ENCODE measurements at places on chromosomes 16 and 17.

- no peak for DNase-seq
Measured at GRCh38 chr17:31310886-31311285, 3.0 kb downstream of the EVI2B start.

DNA sequence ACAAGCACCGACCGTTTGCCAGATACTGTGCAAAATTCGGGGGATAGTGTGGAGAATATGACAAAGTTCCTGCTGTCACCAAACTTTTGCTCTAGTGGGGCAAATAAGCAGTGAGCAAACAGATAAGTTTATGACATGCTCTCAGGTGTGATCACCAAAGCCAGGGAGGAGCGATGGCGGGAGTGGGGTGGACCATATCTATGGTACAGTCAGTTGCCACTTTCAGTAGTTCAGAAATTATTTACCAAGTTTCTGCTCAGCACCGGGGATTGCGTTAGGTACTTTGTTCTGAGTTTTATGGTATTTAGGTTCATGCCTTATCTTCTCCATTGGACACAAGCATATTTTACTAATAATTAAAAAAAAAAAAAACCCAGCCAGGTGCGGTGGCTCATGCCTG, 11.9 kb downstream of the MSI2 start:
- no peak for DNase-seq

- DNase-seq = no peak
Measured at GRCh38 chr16:31535737-31536136, 8.0 kb downstream of the AHSP start.

DNA sequence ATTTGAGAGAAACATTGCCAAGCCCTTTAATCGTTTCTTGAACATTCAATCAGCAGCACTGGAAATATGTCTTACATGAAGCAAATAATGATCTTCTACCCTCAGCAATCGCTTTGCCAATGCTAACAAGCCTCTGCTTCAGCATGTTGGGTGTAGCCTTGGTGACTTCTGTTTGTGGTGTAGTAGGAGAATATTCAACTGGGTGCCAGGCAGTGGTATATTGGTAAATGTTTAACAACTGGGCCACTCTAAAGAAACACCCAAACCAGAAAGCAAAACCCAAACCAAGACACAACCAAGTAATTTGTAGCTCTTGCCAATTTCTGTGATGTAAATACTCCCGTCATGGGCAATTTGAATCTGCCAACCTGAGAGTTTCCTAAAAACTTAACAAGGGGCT, 9.7 kb downstream of the CDH13 start:
- no peak for DNase-seq

GRCh38 chr17:76998839-76999238, 130.6 kb downstream of the MGAT5B start:
- DNase-seq = no peak

GRCh38 chr16:5653041-5653440, 555.4 kb upstream of the EEF2KMT start:
- DNase-seq = no peak

- no peak for DNase-seq
Measured at GRCh38 chr17:78430892-78431691, 52.6 kb downstream of the PGS1 start.

DNA sequence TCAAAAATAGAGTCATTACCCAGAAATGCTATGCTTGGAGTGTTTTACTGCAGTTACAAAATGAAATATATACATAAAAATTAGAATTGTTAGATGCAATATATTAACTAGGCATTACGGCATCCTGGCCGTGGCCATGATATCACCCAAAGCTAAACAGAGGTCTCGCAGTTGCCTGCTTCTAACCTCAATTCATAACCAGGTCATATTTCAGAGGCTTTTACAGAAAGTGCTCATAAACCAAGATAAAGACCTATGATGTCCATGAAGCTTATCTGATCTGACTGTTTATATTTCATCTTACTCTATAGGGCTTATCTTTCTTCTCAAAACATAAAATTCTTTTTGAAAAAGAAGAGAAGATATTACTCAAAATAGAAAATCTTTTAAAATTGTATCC, 664.5 kb upstream of the SALL1 start:
- no peak for DNase-seq

DNA sequence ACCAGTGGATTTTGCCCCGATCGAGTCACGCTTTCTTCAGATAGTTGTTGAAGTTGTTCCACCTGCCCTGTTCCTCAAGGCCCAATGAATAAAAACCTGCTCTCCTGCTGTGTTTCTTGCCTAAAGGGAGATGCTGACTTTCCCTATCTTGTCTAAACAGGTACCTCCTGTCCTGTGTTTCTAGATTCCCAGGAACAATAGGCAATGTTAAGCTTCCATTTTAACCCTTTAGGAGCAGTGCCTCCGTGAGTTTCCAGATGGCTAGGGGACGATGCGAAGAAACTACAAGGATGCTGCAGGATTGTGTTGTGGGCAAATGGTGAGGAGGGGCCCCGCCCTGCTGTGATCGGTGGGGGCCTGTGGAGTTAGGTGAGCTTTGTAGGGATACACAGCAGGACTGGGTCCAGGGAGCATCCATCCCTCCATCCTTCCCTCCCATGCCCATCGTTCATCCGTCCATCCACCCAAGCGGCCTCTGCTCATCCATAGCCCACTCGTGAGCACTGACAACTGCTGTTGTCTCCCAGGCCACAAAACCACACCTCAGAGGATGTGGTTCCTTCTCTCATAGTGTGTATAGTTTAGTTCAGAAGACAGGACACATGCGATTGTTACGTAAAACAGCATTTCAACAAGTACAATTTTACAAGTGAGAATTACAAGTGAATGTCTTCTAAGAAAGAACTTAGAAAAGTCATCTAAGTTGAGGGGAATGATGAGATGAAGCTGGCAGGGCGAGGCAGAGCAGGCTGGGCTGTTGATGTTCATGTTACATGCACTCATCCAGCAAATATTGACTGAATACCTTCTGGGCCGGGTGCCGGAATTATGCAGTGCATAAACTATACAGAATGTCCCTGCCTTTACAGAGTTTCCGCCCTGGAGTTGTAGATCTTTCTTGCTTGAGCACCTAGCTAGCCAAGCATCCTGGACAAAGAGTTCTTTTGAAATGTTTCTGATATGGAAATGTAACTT, 5.2 kb downstream of the ARSG start:
- DNase-seq = no peak

GRCh38 chr17:60318326-60318725, 73.6 kb downstream of the USP32 start:
- DNase-seq = no peak

GRCh38 chr16:79466111-79466510, 134.4 kb downstream of the MAF start:
- no peak for DNase-seq

GRCh38 chr16:50506543-50506937, 41.7 kb upstream of the NKD1 start:
- DNase-seq = no peak

GRCh38 chr17:71636644-71637043, 484.2 kb upstream of the SOX9 start:
- DNase-seq = no peak

DNA sequence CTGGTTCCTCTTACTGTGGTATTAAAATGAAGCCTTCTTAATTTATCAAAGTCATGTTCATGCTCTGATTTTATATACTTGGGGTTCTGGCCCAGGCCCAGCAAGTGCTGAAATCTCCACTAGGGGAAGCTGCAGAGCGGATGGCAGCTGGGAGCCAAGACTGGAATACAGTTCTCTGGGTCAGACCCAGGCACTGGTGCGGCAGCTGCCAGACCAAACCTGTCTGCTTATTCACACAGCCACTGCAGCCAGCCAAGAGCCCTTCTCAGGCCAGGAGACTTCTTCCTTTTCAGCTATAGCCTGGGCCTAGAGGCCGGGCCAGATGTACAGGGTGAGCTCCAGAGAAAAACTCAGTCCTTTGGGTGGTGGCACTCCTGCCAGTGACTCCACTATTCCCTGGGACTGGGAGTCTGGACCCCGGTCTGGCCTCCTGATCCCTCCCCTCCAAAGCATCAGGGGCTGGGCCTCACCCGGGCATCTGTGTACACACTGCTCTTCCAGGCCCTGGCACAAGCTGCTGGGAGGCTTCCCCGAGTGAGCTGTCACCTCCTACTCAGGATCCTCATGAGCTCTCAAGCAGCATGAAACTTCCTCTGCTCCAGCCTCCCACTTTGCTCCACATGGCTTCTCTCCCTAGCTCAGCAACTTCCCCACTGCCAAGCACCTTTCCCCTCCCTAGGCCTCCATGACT, 24.4 kb downstream of the ATP6V0D1 start:
- peak; percentile 26 for DNase-seq

DNA sequence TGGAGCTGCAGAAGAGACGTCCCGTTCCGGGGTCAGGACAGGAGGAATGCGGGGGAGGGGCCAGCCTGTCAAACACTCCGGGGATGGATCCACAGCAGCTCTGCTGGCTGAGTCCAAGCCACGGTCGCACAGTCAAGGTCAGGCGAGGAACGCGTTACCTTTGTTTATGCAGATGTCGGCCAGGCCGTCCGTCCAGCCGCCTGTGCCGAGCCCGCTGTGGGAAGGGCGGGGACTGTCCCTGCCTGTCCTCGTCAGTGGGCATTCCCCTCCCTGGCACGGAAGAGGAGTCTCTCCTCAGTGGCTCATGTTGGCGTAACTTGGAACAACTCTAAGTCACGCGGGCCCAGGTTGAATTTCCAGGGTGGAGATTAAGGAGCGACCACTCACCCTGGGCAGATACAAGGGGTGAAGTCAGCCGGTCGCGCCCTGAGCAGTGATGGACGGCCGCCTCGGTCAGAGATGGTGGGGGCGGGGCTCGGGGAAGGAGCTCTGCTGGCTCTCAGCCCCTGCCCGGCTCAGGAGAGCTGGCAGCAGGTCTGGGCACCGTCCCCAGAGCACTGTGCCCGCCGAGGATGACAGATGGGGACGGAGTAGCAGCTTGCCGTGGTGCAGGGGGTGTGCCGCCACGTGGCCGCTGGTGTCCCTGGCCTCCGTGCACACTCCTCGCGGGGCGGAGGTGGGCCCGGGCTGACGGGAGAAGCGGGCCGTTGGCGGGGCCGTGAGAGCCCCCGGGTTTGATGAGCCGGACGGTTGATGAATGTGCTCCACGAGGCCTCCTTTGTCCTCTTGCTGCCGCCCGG, 7.3 kb downstream of the CACNA1H start:
- no peak for DNase-seq

GRCh38 chr17:36856903-36857381, 80.3 kb upstream of the LHX1 start:
- DNase-seq = no peak

- peak; percentile 75 for DNase-seq
Measured at GRCh38 chr16:89171216-89172170, at the start of gene CDH15. Gene CDH15, plus strand, starts transcription at chr16:89171748. Its CDS starts 84 bp downstream, at chr16:89171832.

DNA sequence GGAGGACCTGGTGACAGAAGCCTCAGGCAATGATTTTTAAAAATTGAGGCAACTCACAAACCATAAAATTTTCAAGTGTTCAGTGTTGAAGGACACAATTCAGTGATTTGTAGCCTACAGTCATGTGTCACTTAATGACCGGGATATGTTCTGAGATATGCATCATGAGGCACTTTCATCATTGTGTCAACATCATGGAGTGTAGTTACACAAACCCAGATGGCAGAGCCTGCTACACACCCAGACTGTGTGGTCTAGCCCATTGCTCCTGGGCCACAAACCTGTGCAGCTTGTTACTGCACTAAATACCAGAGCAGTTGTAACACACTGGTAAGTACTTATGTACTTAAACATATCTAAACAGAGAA, 1.6 kb downstream of the PRSS41 start:
- no peak for DNase-seq

GRCh38 chr17:67202503-67202902, 42.5 kb downstream of the HELZ start:
- DNase-seq = no peak

DNA sequence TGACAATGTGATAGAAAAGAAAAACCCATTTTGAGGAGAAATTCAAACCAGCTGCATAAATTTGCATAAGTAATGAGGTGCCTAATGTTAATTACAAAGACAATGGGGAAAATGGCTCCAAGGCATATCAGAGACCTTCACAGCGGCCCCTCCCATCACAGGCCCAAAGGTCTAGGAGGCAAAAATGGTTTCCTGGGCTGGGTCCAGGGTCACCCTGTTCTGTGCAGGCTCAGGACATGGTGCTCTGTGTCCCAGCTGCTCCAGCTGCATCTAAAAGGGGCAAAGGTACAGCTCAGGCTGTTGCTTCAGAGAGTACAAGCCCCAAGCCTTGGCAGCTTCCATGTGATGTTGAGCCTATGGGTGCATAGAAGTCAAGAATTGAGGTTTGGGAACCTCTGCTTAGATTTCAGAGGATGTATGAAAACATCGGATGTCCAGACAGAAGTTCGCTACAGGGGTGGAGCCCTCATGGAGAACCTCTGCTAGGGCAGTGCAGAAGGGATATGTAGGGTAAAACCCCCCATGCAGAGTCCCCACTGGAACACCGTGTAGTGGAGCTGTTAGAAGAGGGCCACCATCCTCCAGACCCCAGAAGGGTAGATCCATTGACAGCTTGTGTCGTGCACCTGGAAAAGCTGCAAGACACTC, 40.6 kb downstream of the IKZF3 start:
- no peak for DNase-seq

Data from fibroblast of upper back skin (primary cell).